Hippocampal formation (tissue), 2 donors: ENCODE measurements at places on chromosomes 13 and 19.

- DNase-seq = peak; percentile 84
These were observed 2.7 kb downstream of the FCHO1 start for GRCh38 chr19:17753976-17754375.

- no peak for DNase-seq
These were observed 8.6 kb downstream of the RUBCNL start for GRCh38 chr13:46378411-46378810.

GRCh38 chr19:14768001-14768400 is 10.4 kb downstream of the ADGRE2 start:
- DNase-seq = no peak

DNA sequence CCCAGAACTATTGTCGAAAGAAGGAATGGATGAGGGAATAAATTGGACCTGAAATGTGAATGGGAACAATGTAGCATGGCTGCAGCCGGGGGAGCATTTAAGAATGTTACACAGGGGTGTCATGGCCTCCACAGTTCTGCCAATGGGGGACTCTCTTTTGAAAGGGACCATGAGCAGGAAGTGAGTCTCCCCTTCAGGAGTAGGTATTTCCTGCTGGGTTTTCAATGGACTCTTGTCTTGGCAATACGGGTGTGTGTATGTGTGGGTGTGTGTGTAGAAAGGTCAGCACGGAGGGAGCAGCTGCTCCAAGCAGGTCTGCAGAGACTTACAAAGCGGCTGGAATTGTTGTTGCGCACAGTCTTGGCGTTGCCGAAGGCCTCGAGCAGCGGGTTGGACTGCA is 24.4 kb downstream of the MYO1F start:
- no peak for DNase-seq

DNA sequence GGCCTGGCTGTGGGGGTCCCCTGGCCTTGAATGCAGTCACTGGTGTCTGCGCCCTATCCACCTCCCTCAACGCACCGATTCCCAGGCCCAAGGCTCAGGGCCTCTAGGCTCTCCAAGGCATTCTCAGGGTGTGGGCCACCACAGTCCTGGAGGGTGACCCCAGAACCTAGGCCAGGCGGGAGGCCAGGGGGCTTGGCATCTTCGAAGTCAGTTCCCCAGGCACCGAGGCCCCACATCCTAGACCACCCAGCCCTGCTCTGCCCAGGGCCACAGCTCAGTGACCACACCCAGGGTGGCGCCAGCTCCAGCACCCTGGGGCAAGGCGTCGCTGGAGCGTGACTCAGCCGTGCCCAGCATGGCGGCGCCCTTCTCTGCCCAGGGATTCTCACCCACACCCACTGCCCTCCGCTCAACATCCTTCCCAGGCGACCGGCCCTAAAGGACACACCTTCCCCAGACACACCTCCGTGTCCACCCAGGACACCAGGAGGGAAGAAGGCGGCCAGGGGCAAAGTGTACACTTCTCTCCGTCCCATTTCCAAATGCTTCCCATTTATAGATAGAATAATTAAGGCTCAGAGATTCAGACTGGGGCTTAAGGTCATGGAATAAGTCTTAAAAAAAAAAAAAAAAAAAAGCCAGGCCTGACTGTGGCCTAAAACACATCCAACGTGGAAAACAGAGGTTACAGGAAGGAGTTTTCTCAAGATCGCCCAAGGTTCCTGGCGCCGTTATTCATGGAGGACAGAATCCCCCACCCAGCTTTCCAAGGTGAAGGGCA is 36.4 kb upstream of the NANOS3 start:
- no peak for DNase-seq

DNA sequence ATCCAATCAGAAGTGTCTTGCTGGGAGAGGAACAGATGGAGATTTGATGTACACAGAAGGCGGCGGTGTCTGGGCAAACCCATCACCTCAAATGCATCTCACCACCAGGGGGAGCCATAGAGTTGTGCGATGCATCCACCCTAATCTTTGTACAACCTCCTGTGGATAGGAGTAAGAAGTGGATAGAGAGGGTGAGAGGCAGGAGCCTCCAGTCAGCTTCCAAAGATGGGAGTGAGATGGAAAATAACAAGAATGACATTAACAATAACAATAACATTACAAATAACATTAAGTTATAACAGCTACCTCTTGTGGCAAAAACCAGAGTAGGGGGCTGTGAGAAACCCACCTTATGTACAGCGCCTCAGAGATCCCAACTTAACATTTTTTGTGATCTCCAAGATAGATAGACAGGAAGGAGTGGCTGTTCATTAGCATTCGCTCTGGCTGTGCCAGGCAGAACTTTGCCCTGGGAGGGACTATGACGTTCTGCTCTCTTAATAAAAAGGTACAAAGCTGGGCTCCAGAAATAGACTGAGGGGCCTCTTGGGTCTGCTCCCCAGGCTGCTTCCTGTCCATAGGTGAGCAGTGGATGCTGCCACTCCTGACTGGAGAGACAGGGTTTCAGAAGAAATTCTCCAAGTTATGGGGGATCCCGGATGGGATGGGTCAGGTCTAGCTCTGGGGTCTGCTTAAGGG is 5.2 kb upstream of the CEACAM18 start:
- peak; percentile 48 for DNase-seq

DNA sequence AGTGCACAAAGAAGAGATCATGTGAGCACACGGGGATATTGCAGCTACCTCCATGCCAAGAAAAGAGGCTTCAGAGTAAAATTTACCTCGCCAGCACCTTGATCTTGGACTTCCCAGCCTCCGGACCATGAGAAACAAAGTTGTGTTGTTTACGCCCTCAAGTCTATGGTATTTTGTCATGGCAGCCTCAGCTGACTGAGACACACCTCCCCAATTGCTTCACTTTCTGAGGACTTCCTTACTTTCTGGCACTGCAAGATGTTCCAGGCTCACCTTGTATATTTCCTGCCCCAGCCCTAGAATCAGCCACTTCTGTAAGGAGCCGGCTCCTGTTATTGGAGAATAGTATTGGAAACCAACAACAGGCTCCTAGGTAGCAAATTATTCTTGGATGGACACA is 6.6 kb upstream of the CEBPG start:
- no peak for DNase-seq

GRCh38 chr13:113216254-113217048 is 7.0 kb downstream of the CUL4A start:
- no peak for DNase-seq

DNA sequence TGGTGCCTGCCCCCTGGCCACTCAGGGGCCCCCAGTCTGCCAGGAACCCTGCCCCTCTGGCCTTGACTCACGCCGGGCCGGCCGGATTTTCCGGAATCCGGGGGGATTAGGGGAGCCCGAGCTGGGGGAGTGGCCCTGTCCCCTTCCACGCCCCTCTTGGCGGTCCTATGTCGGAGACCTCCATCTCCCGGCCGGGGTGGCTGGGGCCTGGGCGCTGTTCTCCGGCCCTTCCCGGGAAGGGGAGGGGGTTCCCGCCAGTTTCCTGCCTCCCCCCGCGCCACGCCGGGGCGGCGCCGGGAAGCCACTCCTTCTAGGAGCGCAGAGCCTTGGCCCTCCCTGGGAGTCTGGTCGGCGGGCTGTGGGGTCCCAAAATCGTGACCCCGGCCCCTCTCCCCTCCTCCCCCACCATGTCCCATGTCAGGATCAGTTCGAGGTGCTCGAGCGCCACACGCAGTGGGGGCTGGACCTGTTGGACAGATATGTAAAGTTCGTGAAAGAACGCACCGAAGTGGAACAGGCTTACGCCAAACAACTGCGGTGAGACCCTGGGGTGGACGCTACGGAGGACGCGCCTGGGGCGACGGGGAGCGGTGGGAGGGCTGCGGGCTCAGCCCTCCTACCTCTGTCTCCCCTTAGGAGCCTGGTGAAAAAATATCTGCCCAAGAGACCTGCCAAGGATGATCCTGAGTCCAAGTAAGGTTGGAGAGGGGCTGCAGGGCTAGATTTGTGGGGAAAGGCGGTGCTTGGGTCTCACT is 1.3 kb downstream of the TRIP10 start:
- DNase-seq = no peak

GRCh38 chr13:75153834-75154233 is 328.1 kb downstream of the TBC1D4 start:
- no peak for DNase-seq

- DNase-seq = no peak
These were observed 8.4 kb upstream of the VSTM2B start for GRCh38 chr19:29517412-29517811.

- DNase-seq = no peak
These were observed 9.5 kb downstream of the ADAMTSL5 start for GRCh38 chr19:1503089-1503924.

- no peak for DNase-seq
These were observed 9.1 kb downstream of the KCNC3 start for GRCh38 chr19:50320051-50320450.

DNA sequence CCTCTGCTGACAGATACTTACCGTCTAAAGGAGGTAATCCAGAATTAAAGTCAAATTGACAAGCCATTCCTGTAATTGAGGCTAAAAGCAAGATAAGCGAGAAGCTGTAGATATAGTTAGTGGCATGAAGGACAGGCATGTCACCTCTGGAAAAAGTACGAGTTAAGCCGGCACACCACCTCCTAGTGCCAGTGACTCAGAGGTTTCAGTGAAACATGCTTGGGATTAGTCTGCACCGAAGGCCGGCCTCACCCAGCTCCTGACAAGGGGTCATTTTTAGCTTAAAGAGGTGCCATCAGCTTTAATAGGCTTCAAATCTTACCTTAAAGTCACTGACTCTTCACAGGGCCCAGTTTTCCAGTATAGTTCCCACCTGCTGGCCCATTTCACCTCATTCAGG is 838.0 kb downstream of the UQCRFS1 start:
- DNase-seq = no peak

DNA sequence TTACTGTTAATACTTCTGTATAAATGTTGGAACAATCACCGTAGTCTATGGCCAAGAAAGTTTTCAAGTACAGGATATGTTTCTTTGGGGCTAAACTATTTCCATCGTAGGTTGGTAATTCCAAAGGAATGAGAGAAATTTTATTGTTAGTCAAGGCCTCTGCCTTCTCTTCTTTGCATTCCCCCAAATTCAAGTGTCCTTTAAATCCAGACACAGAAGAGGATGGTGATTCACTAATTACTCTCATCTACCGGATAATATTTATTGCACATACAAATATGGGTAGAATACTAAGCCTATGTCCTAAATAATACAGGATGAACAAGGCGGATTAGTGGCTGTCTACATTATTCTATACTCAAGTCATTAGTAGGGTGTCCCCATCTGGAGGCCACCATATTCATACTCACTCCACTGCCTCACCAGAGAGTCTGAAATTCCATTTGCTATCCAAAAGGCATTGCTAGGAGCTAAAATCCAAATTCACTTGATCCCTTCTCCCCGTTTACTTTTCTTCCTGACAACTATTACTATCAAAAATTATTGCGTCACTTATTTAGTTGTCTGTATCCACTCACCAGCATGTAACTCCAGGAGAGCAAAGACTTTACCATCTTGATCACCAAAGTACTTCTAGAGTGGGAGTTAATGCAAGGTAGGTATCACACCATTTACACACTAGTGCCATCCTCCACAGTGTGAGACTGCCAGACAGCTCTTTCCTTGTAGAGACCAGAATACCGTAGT is 82.4 kb upstream of the SGCG start:
- no peak for DNase-seq

DNA sequence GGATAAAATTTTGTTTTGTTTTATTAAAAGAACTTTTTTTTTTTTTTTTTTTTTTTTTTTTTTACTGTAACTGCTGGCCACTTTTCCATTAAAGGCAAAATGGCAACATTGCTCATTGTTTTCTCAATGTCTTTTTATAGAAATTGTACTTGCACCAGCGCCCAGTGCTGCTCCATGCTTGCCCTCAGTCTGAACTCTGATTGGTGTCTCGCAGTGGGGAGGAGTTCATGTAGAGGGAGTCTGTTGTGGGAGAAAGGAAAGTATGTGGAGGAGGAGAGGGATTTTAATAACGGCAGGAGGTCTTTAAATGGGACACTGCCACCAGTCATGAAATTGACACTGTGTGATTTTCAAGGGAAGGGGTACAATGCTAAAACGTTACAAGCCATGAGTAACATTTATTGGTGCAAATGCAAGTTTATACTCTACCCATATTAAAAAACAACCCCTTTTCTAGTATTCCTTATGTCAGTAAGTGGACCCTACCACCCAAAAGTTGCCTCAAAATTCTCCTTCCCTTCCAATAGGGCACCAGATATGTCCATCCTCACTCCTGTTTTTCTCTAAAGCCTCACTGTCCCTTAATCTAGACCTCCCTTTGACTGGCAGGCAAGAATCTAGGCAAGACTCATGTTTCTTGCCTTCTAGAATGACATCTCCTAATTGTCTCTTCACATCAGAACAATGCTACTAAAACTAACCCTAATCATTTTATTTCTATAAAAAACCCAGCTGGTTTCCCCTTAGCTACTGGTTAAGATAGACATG is 3.2 kb downstream of the RASL11A start:
- no peak for DNase-seq

- DNase-seq = no peak
These were observed 977 bp upstream of the MAB21L1 start for GRCh38 chr13:35477386-35477946.

- no peak for DNase-seq
These were observed 30.9 kb downstream of the TUBA3C start for GRCh38 chr13:19150712-19151228.
